Brain microvascular endothelial cell (primary cell): ENCODE measurements at places on chromosomes 6 and 20.

- DNase-seq, result no peak
These were observed 75.8 kb downstream of the TMEM170B start for GRCh38 chr6:11613336-11613735.

- DNase-seq, result no peak
These were observed 100.7 kb upstream of the CD93 start for GRCh38 chr20:23186808-23187207.

DNA sequence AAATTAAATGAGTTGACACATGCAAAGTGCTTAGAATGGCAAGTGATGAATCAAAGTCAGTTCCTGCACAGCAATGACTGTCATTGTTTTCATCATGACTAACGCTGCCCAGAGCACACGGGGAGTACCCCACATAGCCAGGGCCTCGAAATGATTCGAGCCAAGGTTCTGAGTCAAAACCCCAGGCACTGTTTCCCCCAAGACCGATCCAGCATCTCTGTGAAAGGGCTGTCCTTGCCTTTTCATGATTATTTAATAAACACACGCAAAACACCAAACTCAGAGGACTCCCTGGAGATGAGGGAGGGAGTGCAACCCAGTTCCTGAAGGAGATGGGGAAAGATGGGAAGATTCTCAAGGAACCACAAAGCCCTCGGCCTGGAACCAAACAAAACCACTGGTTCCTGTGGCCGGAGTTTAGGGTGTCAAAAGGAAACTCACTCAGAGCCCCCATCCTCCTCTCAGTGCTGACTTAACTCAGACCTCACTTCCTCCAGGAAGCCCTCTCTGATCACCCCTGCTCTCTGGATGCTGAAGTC is 3.8 kb downstream of the PREX1 start:
- peak; percentile 76 for DNase-seq

DNA sequence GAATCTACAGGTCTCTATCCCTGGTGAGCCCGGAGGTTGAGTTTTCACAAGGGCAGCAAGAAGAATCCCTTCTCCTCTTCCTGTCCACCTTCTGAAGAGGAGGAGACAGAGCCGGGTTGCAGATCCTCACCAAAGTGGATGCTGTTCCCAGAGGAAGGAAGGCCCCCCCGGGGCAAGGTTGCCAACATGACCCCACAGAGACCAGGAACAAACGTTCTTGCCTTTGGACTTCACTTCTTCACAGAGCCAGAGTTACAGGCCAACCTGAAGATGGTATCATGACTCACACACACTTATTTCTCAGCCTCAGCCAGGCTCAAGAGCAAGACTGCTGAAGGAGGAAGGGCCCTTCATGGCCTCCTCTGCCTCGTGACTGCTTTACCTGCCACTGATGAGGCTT is 384.3 kb downstream of the CD83 start:
- DNase-seq, result no peak

DNA sequence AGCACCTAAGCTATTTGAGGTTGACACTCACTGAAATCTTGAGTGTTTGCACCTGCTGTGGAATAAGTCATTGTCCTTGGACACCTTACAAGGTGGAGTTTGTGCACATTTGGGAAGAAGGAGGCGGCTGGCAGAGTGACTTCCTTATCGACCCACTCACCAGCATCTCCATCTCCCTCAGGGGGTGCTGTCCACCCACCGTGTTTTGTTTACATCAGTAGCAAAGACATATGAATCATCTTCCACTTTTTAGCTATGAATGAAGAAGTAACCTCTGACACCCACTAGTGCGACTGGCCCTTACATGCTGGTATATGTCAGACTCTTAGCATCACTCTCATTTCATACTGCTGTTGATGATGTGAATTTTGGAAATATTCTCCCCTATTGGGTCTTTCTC is 119.5 kb upstream of the SGK1 start:
- peak; percentile 68 for DNase-seq

- no peak for DNase-seq
These were observed 180.7 kb downstream of the TBXT start for GRCh38 chr6:165986914-165987482.

GRCh38 chr6:142702501-142703460 is 242.2 kb downstream of the HIVEP2 start:
- DNase-seq, result no peak

DNA sequence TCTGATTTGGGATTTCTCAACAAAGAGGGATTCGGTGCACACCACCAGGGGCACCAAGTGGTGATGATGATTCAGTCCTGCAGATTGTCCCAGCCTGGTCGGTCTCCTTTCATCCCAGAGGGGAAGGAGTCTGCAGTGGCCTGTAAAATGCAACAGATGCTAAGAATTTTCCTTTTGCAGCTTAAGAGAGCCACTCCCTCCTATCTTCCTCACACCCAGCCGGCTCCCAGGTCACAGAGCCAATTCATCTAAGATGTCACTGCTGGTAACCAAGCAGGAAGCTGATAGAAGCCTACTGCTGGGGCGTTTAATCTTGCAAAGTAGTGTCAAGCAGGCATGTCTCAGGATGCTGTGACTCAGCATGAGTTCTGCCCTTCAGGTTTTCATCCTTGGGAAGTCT is 203.8 kb upstream of the LRFN2 start:
- DNase-seq, result no peak

DNA sequence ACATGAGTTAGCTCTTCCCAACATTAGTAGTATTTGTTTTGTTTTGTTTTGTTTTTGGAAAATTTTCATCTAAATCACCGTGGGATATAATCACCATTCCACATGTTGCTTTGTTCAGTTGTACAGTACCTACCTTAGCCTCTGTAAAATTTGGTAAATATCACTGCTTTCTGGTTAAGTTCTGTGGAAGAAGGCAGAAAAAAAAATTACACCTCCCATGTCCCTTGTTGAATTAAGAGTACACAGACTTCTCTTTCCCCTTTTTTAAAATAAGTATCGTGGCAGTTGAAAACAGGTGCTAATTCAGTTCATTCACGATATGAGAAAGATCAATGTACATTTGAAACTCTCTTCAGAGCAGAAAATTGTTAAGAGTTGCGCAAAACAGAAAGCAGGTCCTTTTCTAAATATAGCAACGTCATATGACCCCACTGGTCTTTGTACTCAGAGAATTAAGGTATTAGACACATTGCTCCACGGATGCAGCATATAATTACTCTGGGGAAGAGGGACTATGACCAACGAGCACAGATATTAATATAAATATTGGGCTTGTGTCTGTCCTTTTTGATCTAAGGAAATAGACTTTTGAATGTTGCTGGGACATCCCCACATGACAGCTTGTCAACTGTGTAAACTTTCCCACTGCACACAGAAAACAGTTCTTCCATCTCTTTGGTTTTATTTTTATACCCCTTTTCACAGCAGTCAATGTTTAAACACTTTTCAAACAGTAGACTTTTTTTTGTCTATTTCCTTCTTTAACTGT is 58.6 kb upstream of the ZNF217 start:
- DNase-seq, result no peak

GRCh38 chr20:62900692-62901584 is 25.4 kb downstream of the DIDO1 start:
- no peak for DNase-seq

GRCh38 chr6:32668226-32668747 is 1.8 kb upstream of the HLA-DQB1 start:
- no peak for DNase-seq

DNA sequence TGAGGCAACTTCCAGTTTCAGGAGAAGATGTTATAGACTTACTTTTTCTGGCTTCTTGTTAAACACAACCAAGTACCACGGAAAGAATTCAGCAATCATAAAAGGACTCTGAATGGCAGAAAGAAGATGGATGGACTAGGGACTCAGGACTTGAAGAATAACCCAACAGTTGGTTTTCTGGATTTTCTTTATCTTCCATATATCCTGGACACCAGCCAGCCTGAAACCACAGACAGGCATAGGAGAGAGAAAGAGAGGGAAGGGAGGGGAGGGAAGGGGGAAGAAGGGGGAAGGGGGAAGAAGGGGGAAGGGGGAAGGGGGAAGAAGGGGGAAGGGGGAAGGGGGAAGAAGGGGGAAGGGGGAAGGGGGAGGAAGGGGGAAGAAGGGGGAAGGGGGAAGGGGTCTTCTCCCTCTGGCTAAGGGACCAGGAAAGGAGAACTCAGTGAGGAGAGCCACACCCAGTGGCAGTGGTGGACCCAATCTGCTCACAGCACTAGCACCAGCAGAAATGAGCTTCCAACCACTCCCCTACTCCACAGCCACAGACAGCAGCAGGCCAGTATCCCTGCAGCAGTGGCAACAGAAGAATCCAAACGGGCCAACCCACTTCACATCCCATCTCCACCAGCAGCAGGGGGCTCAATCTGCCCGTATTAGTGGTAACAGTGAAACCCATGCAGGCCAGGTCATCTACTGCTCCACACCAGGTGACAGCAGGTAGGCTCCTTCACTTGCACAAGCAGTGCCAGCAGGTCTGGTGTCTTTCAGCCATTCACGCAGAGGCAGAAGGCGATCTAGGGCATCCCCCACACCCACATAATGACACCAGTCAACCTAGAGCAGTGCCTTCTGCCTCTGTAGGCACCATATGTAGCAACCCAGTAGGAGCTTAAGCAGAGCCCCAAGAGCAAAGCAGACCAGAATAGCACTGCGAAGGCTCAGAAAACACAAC is 78.6 kb downstream of the TRMT6 start:
- peak; percentile 32 for DNase-seq

GRCh38 chr6:107064579-107065065 is 36.6 kb downstream of the MTRES1 start:
- peak; percentile 81 for DNase-seq

DNA sequence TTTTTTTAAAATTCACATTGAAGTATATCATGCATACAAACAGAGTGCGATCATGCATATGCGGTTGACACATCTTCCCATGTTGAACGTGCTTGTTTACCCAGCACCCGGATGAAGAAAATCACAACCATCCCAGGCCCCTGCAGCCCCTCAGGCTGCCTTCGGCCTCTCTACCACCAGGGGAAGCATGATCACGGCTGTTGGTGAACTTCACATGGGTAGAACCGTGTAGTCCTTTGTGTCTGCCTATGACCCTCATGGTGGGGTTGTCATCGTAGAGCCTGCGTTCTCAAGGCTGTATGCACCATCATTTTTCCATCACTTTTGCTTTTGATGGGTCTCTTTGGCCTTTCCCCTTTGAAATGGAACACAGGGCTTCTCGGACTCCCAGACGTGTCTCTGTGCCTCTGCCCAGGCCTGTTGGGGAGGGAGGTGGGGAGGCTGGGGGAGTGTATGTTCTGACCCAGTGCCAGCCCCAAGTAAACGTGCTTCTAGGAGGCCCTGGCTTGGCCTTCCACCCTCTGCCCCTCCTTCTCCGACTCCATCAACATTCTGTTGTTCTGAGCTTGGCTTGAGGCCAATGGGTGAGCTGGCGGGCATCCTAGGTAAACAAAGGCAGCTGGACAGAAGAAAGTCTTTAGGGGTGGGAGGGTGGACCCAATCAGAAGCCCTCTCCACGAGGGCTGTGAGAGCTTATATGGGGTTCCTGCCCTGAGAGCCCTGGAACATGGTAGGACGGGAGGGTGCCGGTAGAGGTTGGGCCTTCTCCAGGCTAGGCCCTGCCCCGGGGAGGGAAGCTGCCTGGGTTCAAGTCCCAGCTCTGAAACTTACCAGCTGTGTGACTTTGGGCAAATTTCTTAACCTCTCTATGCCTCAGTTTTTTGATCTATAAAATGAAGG is 39.7 kb downstream of the TGM2 start:
- DNase-seq, result peak; percentile 88

- DNase-seq, result no peak
These were observed 87.0 kb upstream of the RSPO3 start for GRCh38 chr6:127031511-127031910.

DNA sequence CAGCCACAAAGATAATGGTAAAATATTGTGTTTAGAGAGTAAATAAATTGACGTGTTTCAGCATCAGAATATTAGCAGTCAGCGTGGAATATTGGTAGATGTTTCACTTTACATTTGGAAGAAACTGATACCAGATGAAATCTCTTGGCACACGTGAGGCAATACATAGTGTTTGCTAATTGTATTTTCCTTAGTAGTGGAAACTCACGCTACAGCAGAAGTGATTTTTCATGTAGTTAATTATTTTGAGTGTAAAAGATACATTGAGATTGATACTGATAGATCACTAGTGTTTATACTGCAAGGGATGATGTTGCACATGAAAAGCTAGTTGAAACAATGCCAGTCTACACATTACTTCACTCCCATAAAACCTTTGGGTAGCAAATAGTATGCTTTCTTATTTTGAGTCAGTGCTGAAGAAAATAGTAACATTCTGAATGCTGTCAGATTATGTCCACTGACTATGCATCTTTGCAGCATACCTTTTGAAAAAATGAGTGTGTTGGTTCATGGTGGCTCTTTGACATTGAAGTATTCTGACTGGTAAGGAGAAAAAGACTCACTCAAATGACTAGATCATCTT is 59.3 kb downstream of the CD2AP start:
- DNase-seq, result no peak

DNA sequence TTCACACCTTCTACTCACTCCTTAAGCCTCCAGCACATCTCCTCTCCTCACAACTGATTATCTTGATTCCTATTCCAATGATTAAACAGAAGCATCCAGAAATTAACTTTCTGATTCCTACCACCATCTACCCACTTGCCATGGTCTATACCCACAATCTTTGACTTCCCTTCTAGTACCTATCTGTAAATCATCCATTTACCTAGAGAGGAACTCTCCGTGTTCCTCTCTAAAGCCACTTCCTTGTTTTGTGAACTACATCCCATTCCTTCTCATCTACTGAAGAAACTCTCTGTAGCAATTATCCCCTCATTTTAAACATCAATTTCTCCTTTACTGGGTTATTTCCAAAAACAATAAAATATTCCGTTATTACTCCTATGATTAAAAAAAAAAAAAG is 167.3 kb downstream of the ARHGAP18 start:
- DNase-seq, result no peak

DNA sequence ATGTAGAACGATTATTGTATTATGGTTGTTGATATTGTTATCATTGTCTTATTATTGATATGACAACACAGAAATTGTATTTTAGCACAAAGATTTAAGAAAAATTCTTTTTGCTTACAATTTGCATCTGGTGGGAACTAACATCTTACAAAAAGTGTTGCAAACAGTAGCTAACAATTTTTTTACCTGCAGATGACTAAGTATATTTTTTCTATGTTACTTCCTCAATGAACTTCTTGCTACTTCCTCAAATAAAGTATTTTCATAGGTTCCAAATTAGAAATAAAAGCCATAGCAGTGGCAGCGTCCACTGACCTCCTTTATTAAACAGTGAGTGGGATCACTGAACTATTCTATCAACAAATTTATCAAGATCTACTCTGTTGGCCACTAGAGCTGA is 847.0 kb downstream of the PHF3 start:
- DNase-seq, result no peak

DNA sequence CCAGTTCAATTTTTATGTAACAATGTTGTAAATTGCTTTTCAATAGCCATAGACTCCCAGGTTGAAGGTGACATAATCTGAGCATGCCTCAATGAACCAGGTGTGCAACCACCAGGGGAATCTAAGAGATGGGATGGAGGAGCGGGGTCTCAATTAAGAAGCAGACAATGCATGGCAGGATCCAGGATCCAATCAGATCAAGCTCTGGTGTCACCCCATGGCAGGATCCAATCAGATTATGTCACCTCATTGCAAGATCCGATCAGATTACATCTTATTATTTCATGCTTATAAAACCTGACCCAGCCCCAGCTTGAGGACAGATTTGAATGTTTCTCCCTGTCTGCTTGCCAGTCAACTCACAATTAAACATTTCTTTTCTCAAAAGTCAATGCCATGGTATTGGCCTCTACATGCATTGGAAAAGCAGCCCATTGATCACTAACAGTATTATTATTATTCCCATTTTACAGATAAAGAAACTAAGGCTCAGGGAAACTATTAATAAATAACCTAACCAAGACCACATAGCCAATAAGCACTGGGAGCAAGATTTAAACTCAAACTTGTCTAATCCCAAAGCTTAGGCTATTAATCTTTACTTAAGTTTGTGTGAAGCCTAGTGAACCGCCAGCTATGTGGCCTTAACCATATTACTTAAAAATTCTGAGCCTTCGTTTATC is 14.3 kb upstream of the SIRT5 start:
- no peak for DNase-seq
